SHP77 treated with DMSO at 0.1 percent for 48 hours (cell line): ENCODE measurements at places on chromosomes 16 and 17.
A peak's percentile ranks its signal among the peaks of the same experiment; 100 is the strongest.

- no peak for DNase-seq
These were observed 15.3 kb downstream of the OR3A1 start for GRCh38 chr17:3282901-3283300.

GRCh38 chr17:31174215-31174614 is 79.4 kb downstream of the NF1 start:
- DNase-seq, result no peak

GRCh38 chr17:40284085-40284713 is 3.5 kb upstream of the CDC6 start:
- DNase-seq, result no peak

DNA sequence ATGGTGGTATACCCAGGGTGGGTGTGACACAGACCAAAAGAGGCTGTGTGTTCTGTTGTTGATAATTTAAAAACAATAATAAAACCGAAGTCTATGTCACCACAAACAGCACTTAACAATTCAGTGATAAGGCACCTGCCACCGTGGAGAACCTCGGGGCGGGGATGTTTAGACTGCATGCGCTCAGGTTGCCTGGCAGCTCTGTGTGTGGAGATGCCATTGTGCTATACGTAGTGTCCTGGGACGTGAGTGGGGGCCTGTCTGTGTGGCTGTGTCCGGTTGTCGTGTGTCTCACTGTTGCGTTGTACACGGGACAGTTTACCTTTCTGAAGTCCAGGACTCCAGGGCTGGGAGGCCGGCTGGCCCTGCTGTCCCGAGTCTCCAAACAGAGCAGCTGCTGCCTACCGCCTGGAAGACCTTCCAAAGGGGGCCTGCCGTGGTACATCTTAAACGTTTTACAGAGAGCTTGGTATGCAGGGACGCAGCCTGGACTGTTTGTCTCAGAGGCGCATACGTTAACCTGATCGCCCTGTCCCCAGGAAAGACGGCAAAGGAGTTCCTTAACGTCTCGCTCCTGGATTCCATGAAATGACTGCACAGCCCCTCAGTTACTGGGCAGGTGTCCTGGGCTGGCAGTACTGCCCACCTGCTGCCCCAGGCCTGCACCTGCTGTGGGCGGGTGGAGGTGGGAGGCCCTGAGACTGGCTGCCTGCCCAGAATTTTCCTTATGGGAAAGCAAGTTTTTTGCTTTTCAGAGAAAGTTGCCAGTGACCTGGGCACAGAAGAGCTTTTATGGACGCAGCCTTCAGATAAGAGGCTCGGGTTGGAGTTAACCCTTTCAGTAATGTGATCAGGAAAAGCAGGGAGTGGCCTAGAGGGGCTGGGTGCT is 19.0 kb downstream of the SPIRE2 start:
- peak; percentile 73 for DNase-seq

DNA sequence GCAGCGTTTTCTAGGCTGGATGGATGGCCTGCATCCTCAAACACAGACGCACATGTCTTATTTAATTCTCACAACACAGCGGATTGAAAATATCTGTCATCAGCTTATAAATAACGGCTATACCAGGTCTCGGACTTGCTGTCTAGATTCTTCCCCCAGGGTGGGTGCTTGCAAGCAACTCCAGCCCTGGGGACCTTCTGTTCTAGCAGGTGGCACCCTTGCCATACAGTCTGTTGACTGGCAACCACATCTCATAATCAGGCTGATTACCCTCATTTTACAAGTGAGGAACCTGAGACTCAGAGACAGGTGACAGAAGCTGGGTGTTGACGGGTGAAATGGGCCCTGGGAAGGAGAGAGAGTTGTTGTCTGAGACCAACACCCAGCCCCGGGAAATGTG is 16.2 kb upstream of the SEZ6 start:
- DNase-seq, result no peak

DNA sequence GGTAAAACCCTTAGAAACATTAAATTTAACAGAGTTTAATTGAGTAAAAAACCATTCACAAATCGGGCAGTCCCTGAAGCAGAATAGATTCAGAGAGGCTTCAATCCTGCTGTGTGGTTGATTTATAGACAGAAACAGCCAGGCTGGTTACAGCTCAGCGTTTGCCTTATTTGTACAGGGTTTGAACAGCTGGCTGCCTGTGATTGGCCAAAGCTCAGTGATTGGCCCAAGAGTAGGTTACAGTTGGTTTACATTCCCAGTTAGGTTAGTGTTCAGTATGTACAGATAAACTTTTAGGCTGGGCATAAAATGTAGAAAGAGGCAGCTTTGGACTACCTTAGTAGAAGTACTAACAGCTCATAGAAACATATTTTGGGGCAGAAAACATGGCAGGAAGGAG is 210.4 kb upstream of the ELAC2 start:
- peak; percentile 54 for DNase-seq

GRCh38 chr17:13825526-13826040 is 223.9 kb upstream of the HS3ST3A1 start:
- no peak for DNase-seq

GRCh38 chr17:68204736-68205135 is 43.1 kb upstream of the AMZ2 start:
- no peak for DNase-seq

- DNase-seq, result no peak
These were observed 28.9 kb downstream of the TNRC6A start for GRCh38 chr16:24758373-24758772.

GRCh38 chr16:79143026-79143425 is 457.5 kb downstream of the MAF start:
- DNase-seq, result no peak

GRCh38 chr16:7027401-7027800 is 305.2 kb upstream of the RBFOX1 start:
- DNase-seq, result no peak
